ENCODE measurements at places on chromosomes 4 and X.

GRCh38 chrX:73863852-73864251, 300.9 kb downstream of the CHIC1 start:
- DNase-seq, result no peak

- no peak for DNase-seq
These were observed 101.9 kb downstream of the EFNB1 start for GRCh38 chrX:68930542-68931317.

DNA sequence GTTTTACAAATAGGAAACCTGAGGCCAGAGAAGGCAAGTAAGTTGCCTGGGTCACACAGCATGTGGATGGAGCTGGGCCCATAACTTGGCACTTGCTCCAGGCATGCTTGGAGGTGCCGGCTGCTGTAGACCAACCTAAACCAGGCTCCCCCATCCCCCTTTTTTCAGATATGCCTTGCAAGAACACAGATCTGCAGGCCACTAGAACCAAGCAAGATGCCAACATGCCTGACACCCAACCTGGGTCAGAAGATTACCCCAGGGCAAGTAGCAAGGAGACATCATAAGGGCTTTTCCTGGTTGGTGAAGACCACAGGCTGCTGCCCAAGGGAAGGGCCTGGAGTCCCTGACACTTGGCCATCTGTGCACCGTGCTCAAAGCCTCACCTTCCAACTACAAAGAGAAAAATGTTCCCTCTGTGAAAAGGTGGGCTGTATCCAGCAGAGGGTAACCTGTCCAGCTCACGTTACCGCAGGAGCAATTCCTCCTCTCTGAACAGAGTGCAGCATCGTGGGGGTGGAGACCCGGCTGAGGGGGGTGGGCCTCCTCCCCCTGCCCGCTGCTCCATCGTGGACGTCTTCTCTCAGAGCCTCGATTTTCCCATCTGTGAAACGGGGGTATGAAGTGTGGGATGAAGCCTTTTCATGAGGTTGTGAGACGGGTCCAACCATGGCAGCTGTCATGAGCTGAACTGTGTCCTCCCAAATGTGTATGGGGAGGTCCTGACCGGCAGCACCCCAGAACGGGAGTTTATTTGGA, 23.0 kb downstream of the HMX1 start:
- DNase-seq, result no peak

DNA sequence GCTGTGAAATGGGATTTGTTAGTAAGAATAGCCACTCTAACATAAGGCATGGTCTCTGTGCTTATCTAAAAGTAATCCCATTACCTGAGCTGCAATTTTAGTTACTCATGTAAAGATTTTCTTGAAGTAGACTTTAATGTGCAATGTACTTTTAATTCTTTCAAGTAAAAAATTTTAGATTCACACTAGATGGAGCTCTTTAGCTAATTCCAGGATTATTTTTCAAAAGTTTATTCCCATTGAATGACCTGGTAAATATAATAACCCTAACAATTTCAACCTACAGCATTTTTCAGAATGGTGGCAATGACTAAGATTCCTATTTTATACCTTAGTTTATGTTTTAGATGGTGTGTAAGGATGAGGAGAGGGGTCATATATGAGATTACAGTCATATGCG, 18.1 kb downstream of the USP38 start:
- no peak for DNase-seq

DNA sequence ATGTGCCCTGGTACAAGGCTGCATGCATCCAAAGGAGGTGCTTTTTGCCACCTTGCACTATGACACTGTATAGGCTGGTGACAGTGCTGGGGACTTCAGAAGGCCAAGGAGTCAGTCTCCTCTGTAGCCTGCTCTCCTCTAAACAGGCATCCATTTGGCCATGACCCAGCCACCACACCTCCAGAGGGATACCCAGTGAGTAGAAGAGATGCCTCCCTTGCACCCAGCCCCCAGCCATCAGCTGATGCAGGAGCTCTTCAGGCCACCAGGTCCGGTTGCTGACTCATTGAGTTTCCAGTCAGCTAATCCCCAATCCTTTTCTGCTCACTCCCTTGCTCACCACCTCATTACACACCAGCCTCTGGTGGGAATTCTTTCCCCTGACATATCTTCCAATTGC, 99.8 kb downstream of the PJA1 start:
- no peak for DNase-seq

GRCh38 chr4:83124111-83124780, 9.7 kb upstream of the PLAC8 start:
- DNase-seq, result peak; percentile 43

- no peak for DNase-seq
These were observed 124.5 kb downstream of the EFNB1 start for GRCh38 chrX:68953331-68953730.

DNA sequence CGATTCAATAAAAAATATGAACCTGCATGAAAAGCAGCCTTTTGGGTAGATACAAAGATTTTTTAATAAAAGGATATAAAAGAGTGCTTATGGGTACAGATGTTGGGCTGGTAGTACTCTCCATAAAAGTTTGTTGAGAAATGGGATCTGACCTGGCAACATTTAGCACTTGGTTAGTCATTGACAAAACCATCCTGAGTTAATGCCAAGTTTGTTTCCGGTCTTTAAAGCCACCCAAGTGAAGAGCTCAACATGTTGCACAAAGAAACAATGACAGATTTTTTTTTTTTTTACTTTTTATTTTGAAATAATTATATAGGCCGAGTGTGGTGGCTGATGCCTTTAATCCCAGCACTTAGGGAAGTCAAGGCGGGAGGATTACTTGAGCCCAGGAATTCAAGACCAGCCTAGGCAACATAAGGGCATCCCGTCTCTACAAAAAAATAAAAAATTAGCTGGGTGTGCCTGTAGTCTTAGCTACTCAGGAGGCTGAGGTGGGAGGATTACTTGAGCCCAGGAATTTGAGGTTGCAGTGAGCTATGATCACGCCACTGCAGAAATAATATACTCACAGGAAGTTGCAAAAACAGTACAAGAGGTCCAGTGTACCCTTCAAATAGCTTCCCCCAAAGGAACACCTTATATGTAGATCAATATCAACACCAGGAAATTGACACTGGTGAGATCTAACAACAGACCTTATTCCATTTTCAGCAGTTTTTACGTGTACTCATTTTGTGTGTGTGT, 16.6 kb downstream of the CHST7 start:
- no peak for DNase-seq

GRCh38 chr4:242121-242848, 63.0 kb downstream of the ZNF732 start:
- DNase-seq, result peak; percentile 45

- peak; percentile 25 for DNase-seq
These were observed 2.2 kb upstream of the SFRP2 start for GRCh38 chr4:153790962-153791551.

DNA sequence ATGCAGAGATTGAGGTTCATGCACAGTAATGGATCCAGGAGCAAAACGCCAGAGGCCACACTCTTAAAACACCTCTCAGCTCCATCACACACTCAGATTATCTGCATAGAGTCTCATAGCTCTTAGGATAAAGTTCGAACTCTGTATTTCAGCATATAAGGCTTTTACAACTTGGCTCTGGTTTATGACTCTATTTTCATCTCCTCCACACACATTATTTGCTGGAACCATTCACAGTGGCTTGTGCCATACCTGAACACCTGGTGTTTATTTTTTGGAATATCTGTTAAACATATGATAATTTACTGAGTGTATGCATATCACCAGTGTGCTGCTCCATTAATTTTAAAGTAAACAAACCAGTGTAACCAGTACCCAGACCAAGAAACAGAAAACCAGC, 27.2 kb downstream of the RASL11B start:
- DNase-seq, result no peak

GRCh38 chr4:25012655-25013054, 18.1 kb downstream of the LGI2 start:
- DNase-seq, result no peak

- no peak for DNase-seq
These were observed 79.8 kb downstream of the LCORL start for GRCh38 chr4:17941731-17942130.

GRCh38 chrX:84219551-84219950, 31.6 kb upstream of the RPS6KA6 start:
- DNase-seq, result no peak

GRCh38 chrX:134460862-134461220, 876 bp downstream of the HPRT1 start:
- no peak for DNase-seq

DNA sequence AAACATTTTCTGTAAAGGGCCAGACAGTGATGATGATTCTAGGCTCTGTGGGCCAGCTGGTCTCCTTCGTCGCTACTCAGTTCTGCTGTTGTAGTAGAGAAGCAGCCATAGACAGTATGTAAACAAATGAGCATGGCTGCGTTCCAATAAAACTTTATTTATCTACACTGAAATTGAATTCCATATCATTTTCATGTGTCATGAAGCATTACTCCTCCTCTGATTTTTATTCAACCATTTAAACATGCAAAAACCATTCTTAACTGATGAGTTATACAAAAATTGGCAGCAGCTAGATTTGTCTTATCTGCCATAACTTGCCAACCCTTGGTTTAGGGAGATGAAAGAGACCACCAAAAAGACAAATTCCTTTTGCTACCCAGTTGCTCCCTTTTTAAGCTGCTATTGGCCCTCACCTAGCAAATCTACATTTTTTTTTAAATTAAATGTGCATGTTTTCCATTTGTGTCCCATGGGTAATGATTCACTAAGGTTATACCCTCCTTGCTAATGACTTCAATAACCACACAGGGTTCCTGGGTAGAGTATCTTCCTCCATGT, 309.9 kb downstream of the DHX15 start:
- no peak for DNase-seq

GRCh38 chr4:158814636-158815330, 46.0 kb downstream of the FNIP2 start:
- DNase-seq, result no peak

GRCh38 chrX:148281920-148282319, 218.5 kb upstream of the AFF2 start:
- DNase-seq, result no peak

DNA sequence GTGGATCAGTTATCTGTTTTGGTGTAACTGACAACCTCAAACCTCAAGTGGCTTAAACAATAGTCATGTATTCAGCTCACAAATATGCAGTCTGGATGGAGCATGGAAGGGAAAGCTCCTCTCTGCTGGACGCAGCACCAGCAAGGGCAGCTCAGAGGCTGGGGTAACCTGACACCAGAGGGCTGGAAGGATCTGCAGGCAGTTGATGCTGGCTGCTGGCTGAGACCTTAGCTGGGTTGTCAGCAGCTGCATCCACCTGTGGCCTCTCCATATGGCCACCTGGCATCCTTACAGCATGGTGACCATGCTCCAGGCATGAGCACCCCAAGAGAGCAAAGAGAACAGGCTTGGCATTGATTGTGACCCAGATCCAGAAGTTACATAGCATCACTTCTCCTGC, 46.7 kb downstream of the ENPP6 start:
- no peak for DNase-seq

DNA sequence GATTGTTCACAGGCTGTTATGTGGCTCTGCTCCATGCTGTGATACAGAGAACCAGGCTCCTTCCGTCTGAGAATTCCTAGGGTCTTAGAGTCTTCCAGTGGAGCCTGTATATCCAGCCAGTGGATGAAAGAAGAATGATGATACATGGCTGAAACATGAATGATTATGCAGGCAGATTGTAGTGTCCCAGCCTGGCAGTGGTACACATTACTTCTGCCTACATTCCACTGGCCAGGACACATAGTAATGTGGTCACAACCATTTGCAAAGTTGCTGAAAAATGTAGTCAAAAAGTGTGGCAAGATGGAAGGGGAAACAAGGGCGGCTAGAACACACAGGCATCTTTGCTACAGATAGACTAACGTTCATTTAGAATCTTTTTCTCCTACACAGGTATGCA, 4.5 kb upstream of the GBA3 start:
- no peak for DNase-seq

DNA sequence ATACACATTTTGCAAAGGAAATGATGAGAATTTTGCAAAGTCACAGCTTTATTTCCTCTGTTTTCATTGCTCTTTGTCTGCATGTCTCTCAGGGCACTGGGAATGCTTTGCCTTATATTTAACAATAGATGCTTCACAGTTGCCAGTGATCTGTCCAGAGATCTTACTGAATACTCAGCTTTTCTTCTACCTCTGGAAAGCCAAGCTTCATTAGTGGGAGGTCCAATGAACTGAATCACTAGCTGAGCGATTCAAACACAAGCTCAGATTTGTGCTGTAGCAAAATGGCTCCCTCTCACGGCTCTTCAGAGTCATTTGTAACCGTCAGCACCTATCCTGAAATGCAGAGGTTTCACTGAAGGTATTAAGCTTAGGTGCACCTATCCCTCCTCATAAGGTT, 138.9 kb downstream of the DCLK2 start:
- no peak for DNase-seq

GRCh38 chr4:24922416-24922815, 9.6 kb upstream of the CCDC149 start:
- no peak for DNase-seq

GRCh38 chrX:37976153-37976552, 30.2 kb upstream of the SYTL5 start:
- no peak for DNase-seq

DNA sequence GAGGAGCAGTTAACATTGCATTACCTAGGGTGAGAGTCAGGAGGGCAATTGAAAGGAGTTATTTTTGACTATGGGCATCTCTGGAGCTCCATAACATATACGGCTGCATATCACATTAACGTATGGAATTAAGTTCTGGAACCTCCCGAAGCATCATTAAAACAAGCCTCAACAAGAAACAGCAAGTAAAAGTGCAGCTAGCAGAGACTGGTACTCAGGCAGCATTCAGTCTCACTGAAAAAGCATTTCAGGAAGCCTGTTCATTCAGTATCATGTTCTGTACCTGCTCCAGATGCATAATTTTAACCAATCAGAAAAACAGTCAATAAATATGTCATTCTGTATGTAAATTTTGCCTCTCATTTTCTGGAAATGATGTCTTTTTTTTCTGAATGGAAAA, 299.6 kb downstream of the EPHA5 start:
- no peak for DNase-seq

DNA sequence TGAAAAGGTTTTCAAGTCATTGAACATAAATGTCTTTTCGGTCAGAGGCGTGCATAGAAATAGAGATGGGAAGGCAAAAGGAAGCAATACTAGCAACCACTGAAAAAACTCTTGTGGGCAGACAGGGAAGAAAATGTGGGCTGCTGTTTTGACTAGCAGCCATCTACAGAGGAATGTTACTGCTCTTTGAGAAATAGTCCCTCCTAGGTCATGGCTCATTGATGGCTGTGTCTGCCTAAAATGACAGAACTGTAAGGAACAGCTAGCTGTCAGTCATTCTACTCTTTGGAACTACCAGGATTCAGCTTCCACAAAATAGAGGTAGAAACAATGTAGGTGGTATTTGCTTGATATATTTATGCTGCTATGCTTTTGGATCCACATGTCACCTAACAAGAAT, 26.9 kb upstream of the TMPRSS11B start:
- DNase-seq, result no peak

DNA sequence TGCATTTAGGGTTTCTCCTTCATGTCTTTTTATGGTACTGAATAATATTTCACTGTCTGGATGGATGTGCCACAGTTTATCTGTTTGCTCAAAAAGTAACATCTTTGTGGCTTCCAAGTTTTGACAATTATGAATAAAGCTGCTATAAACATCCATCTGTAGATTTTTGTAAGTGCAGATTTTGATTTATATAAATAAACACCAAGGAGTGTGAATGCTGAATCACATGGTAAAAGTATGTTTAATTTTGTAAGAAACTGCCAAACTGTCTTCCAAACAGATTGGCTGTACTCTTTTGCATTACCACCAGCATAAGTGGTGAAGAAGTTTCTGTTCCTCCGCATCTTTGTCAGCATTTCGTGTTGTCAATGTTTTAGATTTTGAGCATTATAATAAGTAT, 158.7 kb upstream of the GIMD1 start:
- no peak for DNase-seq

All from memory B cell (primary cell).